ENCODE measurements at places on chromosomes 2 and 18.

GRCh38 chr2:237053066-237053465 is 32.6 kb upstream of the COPS8 start:
- no peak for DNase-seq

- no peak for DNase-seq
Measured at GRCh38 chr18:22344908-22345670, 72.6 kb downstream of the CTAGE1 start.

DNA sequence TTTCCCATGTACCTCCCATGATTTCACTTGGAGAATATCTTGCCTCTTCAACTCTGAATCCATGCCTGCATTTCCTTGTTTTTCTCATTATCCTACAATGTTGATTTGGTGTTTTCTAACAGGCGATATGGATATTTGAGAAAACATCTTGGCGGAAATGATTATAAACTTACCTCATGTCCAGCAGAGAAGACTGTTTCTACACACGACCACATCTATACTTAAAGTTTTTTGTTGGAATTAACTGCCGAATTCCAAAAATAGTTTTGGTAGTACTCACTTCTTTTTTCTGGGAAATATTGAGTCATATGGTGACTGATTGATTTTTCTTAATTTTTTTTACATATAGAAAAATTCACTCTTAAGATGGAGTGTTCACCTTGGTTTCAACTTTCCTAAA is 41.4 kb upstream of the TMEFF2 start:
- DNase-seq = no peak

DNA sequence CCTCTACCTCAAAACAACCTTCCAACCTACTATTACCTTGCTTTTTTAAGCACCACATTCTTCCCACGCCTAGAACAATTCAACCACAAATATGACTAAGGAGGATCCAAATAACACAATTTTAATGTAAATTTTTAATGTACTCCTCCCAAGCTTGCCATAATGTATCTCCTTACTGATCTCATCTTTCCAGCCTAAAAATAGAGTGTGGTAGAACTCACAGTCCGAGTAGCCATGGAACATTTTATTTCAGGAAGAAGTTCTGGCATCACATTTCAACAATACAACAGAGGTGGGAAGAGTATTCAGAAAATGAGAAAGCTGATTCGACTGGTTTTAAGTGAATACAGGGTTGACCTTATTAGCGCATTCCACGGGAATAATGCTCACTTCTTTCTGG is 15.4 kb downstream of the FEZ2 start:
- DNase-seq = no peak

DNA sequence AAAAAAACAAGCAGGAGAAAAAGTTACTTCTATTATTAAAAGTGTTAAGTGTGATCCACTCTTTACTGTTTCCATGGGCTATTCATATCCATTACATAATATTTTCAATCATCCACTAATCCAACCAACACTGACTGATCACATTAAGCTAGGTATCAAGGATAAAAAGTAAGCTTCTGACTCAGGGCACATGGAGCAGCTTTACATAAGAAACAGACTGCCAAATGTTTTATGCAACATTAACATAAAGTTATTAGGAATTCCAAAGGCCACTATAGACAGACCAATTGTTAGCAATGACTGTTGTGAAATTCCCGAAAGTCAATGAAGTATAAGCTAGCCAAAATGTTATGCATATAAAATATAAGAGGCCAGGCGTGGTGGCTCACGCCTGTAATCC is 277.6 kb downstream of the ZEB2 start:
- no peak for DNase-seq

GRCh38 chr2:174764280-174765255 is at the start of gene CHRNA1:
TSS of gene CHRNA1 (minus strand) at chr2:174764472. CDS start at chr2:174764394, 78 bp downstream.
- no peak for DNase-seq

- no peak for DNase-seq
Measured at GRCh38 chr18:76525911-76526310, 30.9 kb upstream of the ZNF516 start.

DNA sequence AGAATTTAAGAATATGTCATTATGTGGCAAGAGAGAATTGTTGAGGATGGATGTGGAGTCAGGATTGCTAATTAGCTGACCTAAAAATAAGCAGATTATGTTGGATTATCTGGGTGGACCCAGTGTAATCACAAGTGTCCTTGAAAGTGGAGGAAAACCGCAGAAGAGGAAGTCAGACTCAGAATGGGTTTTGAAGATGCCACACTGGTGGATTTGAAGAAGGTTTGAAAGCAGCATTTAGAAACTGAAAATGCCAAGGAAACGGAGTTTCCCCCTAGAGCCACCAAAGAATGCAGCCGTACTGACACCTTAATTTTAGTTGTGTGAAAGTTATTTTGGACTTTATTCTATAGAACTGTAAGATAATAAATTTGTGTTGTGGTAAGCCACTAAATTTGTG is 41.6 kb upstream of the DPP10 start:
- no peak for DNase-seq

GRCh38 chr2:181185421-181185820 is 205.0 kb downstream of the UBE2E3 start:
- DNase-seq = no peak

DNA sequence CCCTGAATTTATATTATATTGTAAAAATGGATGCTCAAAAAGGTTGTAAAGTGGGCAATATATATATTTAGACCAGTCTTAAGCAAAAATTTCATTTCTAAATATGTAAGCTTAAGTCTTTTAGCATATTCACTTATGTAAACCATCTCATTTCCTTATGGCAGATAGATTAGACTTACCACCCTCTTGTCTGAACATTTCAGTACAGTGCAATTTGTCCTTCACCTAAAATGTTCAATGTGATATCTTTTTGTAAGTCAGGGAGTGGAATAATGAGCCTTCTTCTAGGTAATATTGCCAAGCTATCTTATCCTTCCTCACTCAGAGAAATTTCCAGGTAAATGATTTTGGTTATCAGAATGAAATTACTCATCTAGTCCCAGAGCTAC is 92.3 kb downstream of the KLF7 start:
- no peak for DNase-seq

- no peak for DNase-seq
Measured at GRCh38 chr2:20313659-20314058, 37.0 kb downstream of the PUM2 start.

- no peak for DNase-seq
Measured at GRCh38 chr2:119261493-119262225, 38.0 kb downstream of the STEAP3 start.

GRCh38 chr2:118823633-118824032 is 23.8 kb downstream of the EN1 start:
- no peak for DNase-seq

DNA sequence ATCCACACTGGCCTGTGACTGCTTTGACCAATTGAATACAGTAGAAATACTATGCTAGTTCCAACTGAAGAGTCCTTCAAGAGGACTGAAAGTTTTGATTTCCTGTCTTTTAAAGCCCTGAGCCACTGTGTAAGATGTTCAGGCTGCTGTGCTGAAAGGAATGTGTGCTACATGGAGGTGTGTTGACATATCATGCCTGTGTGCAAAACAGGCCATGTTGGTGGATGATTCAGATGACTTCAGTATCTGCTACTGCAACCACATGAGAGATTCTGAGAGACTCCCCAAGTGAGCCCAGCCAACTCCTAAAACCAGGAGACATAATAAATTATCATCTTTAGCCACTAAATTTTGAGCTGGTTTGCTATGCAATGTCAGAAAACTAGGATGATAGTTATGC is 662.9 kb downstream of the ZEB2 start:
- DNase-seq = no peak

GRCh38 chr2:41930807-41931566 is 116.8 kb upstream of the PKDCC start:
- peak; percentile 64 for DNase-seq

GRCh38 chr18:13287372-13287771 is 68.8 kb downstream of the LDLRAD4 start:
- DNase-seq = no peak

GRCh38 chr2:234254783-234255521 is 204.4 kb downstream of the SPP2 start:
- no peak for DNase-seq

DNA sequence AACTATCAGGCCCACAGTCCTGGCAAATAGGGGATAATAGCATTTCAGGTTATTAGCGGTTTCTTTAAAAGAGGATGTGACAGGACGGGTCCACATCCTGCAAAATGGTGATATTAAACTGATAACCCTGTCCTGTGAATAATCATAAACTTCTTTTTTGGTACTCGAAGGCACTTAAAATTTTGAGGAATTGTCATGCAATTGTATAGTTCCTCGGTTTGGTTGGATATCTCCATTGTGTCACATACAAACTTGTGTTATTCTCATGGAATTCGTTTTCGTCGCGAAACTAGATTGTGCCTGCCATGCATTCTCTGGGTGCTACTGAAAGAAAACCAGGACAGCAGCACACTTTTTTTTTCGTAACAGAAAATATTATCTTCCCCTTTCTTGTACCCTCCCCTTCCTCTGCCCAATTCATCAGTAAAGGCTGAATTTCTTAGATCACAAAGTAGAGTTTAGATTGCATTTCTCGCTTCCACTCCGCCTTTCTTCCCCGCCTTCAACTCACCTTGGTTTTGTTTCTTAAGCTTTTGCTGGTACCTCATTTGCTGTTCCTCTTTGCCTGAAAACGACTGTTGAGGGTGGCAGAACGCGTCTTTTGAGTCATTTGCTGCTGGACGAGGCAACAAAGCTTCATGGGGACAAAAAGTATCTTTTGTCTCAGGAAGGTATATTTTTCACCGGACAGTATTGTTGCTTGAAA is 1.3 kb downstream of the CERS6 start:
- DNase-seq = no peak

DNA sequence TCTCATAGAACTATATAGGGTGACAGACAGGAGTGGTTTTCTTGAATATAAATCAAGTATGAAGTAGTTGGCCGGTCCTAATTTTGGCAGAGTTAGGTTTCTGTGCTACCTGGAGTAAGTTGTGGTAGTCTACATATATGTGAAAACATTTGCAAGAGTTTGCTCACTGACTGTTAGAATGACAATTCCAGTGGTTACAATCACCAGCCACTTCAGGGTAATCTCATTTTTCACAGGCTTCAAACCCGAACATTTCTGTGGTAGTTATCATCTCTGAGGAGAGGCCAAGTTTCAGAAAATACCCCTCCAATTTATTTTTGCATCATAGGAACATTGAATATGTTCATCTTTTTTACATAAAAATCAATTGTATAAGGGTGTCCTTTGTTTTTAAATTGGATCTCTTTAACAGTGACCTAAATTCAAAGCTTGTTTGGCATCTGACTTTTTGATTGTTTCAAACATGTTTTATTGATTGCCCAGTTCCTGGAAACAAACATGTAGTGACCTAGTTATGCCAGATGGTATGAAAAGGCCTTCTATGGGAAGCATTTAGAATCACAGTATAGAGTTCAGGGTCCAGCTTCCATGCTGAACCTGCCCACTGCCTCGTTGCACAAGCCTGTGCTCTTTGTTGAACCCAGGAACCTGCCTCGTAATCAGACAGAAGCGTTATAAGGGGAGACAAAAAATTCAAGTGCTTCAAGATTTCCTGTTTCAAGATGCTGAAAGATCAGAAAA is 250.6 kb downstream of the LTBP1 start:
- DNase-seq = no peak

- DNase-seq = no peak
Measured at GRCh38 chr2:121071034-121071504, 213.9 kb downstream of the TFCP2L1 start.

- DNase-seq = no peak
Measured at GRCh38 chr2:196290569-196290968, 119.2 kb upstream of the STK17B start.

- no peak for DNase-seq
Measured at GRCh38 chr2:21155365-21156136, 31.8 kb downstream of the TDRD15 start.

GRCh38 chr2:13034861-13035260 is 318.1 kb downstream of the TRIB2 start:
- no peak for DNase-seq

GRCh38 chr18:28398471-28398870 is 221.5 kb upstream of the CDH2 start:
- no peak for DNase-seq

DNA sequence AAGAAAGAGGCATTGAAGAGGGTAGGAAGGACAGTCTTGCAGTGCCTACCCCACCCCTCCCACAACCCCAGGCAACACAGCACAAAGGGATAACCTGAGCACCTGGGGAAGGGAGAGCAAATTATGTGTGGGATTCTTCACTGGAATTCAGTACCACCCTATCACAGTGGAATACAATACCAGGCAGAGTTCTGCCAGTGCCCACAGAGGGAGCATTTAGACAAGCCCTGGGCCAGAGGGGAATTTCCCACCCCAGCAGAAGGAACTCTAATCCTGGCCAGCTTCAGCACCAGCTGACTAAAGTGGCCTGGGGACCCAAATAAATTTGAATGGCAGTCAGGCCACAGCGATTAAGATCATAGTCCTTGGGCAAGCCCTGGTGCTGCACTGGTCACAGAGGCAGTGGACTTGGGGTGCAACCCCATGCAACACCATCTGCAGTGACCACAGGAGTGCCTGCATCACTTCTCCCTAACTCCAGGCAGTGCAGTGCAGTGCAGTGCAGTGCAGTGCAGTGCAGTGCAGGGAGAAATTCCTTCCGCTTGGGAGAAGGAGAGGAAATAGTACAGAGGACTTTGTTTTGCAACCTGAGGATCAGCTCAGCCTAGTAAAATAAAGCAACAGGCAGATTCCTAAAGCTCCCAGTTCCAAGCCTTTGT is 147.8 kb upstream of the SRD5A2 start:
- DNase-seq = no peak

- no peak for DNase-seq
Measured at GRCh38 chr2:217694291-217694690, 308.5 kb downstream of the TNS1 start.

- DNase-seq = no peak
Measured at GRCh38 chr2:175166216-175166824, 1.7 kb downstream of the ATF2 start.

DNA sequence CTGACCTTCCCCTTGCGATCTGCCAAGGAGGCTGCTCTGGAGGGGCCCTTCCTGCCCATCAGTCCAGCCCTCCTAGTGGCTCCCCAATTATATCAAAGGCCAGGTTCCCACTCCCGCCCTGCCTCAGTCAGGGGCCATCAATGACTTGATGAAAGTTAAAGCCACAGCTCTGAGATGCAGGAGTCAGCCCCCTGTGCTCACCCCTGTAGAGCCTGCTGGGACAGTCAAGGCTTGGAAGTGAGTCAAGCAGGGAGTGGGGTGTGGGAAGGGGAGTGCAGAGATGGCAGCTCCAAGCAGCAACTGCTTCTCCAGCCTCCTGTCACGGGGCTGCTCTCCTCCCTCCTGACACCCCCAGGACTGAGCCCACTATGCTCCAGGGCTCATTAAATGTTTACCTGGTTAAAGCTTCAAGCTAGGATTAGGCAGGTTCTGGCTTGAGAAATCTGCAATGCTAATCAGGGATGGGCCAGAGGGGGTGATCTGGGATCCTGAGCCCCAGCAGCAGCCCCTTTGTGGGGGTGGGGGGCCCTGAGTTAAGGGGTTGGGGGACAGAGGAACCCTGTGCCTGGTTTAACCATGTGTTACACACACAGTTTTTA is 42.7 kb upstream of the ALK start:
- DNase-seq = no peak

DNA sequence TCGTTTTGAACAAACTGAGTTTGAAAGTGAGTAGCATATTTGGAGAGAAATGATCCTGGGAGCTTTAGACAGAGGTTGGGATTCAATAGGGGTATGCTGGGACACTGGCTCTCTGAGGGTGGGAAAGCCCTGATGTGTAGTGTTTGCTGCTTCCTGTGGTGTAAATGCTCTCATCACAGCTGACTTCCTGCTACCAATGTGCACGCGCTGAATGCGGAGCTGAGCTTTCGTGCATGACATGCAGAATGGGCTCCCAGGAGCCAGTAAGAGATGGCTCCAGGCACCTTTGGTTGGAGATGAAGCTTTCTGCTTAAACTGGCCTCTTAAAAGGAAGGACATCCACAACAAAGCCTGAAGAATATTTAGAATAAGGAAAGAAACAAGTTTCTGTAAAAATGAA is 224.1 kb upstream of the CCDC150 start:
- DNase-seq = no peak
